GOT3 (cell line): ENCODE measurements at places on chromosomes 7 and 10.

DNA sequence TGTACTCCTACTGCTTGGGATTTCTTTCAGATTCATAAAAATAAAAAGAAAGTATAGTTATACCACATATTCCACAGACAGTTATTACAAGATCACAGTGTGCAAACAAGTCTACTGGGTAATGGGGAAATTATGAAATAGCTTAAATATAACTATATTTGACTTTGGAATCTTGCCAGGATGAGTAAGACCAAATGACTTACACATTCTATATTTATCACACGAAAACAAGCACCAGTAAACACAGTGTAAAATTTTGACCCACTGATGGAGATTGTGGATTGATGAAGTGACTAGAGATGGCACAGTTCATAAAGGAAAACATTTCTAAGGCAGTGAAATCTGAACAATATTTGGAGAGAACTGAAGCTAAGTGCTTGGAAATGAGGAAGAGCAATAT, 339.7 kb downstream of the THSD7A start:
- no peak for DNase-seq

DNA sequence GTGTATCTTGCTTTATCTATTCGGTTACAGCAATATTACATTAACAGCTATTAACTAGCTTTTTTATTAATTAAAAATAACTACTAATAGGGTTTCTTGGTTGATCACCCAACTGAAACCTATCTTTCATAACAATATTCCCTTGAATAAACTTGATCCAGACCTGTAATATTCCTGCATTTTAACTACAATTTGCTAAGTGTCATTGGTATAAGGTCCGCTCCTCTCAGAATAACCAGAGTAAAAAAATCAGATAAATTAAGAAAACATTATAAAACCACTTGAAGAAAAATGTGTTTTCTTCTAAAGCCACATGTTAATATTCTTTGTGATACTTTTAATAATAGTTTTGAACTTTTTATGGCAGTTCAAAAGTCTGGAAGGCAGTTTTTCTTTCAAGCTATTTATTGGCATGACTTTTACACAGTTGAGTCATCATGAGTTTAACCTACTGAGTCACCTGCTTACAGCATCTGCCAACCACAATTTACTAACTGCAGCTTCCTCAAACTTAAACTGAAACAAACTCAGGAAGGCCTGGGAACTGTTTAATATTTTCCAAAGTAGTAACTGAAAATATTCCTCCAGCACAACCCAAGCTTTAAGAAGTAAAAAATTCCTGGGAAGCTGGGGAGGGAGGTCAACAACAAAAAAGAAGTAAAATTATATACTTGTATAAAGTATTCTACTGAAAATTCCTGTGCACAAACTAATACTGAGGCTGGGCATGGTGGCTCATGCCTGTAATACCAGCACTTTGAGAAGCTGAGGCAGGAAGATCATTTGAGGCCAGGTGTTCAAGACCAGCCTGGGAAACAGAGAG, 103.2 kb downstream of the NRBF2 start:
- no peak for DNase-seq

DNA sequence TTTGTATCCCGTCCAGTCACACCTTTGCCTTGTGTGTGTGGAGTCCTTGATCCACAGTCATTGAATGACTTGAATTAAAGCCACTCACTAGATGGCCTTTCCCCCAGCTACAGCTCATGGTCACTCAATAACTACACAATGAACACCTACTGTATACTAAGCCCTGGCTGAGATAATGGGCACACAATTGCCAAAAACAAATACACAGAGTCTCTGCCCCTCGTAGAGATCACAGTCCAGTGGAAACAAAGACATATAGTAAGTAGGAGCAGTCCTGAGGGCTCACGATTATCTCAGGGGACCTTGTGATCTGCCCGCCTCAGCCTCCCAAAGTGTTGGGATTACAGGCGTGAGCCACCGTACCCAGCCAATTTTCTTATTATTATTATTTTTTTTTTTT, 22.1 kb upstream of the DDIT4 start:
- DNase-seq, result no peak

DNA sequence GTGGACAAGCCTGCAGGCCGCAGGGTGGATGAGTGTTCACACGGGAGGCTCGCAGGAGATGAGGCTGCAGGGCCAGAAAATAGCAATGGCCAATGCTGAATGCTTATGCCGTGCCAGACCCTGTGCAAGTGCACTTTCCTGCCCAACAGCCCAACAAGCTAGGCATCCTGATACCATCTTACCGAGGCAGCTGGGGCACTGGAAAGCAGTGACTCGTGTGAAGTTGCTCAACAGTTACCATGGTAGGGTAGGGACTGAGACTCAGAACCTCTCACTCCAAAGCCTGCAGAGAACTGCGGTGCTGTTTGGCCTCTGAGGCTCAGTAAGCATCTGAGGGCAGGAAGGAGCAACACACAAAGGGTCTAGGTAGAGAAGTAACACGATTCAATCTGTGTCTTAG, 43.7 kb downstream of the JAZF1 start:
- no peak for DNase-seq

DNA sequence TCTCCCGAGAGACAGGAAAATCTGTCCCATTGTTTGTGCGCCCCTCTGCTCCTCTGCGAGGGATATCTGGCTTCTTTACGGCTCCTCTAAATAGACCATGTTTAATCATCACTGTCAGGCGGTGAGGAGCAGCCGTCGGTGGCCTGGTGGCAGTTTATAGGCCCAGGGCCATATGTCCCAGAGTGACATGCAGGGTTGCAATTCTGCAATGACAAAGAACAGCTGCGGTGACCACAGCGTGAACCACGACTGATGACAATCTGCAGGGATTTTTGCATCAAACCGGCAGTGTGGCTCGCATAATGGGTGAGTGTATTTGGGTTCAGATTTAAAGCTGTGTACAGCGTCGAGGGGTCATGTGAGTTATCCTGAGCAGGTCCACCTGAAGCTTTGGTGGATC, 41.5 kb downstream of the GATA3 start:
- no peak for DNase-seq

GRCh38 chr10:32948451-32948850, 9.6 kb downstream of the ITGB1 start:
- no peak for DNase-seq

DNA sequence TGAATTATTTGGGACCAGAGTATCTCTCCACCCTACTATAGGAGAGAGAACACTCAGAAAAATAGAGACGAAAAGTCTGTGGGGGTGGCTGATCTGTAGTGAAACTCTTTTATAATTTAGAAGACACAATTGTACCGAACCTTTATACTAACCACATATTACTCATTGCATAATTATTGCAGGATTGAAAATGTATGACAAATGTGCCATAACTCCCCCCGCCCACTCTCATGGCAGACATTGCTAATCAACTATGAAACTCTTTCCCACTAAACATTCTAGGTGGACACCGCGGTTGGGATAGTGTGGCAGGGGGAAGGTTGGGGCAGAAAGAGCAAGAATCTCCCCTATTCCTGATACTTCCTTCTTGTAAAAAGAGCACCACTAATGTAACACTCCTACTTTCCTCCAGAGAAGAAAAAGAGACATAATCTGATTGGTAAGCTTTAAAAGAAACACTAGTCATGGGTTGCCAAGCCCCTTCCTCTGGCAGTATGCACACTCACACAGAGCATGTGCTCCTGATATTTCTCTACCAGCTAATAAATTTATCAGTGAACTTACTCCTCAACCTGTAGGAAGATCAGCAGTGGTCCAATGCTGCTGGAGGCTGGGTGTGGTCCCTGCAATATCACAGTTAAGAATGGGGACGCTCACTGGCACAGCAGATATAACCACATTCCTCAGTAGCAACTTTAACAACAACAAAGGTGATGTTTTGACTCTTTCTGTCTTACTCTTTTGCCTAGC, 18.7 kb upstream of the ARID5B start:
- no peak for DNase-seq

- no peak for DNase-seq
These were observed 847 bp downstream of the BTAF1 start for GRCh38 chr10:91924212-91925021.

DNA sequence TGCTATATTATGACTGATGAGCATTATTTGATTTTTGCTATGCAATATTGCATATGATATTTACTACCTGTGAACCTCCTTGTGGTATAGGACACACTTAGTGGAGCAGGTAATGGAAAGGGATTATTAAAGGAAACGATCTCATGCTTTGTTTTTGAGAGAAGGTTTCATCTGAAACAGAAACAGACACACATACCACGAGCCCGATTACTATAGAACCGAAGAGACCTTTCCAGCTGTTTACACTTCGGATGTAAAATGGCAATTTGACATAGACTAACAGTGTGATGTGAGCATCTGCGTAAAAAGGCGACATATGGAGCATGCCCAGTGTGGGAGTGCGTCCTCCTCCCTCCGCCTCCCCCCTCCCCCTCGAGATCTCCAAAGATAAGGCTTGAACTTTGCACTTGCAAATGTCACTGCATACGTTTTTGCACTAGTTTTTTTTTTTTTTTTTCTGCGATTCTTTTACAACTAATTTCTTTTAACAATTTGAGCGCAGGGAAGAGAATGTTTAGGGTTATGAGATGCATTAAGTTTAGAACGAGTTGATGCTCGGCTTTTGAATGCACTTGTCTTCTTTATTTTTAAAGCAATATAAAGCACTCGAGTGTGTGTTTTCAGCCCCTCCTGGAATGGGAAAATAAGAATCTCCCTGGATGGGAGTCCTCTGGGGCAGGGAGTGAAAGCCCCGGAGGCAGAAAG, 251.0 kb downstream of the NSUN6 start:
- DNase-seq, result no peak

DNA sequence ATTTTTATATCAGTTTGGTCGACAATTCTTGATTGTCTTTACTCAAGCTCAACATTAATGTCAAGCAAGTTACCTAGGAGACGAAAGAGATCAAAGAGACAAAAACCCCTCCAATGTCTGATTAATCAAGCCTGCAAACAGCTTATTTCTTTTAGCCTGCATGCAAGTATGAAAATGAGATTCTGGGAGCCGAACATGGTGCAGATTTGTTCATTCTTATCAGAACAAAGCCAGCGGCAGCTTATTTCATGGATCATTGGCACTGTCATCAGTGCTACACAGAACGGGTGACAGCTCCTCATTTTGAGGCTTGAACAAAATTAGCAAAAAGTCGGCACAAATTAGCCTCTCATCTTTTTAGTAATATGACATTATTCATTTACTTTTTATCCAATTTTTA, 26.5 kb downstream of the FAM204A start:
- no peak for DNase-seq

DNA sequence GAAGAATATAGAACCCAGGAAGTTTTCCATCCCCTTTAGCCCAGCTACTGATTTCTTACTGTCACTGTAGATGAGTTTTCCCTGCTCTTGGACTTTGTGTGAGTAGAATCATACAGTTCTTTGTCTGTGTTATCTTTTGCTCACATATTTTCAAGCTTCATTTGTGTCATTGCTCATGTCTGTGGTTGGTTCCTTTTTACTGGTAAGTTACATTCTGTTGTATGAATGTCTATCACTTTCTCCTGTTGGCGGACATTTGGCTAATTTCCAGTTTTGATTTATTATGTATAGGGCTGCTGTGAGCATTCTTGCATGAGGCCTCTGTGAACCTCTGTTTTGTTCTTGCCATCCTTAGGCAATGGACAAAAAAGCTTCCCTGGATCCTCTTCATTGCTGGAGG, 5.3 kb downstream of the GLRX3 start:
- DNase-seq, result no peak

DNA sequence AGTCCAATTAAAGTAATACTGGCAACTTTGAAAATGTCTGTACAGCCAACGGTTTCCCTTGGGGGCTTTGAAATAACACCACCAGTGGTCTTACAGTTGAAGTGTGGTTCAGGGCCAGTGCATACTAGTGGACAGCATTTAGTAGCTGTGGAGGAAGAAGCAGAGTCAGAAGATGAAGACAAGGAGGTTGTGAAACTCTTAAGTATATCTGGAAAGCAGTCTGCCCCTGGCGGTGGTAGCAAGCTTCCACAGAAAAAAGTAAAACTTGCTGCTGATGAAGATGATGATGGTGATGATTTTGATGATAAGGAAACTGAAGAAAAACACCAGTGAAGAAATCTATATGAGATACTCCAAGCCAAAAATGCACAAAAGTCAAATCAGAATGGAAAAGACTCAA, 72.2 kb downstream of the ZNF783 start:
- no peak for DNase-seq

- DNase-seq, result no peak
These were observed 291.3 kb upstream of the ZMIZ1 start for GRCh38 chr10:78777466-78777865.

DNA sequence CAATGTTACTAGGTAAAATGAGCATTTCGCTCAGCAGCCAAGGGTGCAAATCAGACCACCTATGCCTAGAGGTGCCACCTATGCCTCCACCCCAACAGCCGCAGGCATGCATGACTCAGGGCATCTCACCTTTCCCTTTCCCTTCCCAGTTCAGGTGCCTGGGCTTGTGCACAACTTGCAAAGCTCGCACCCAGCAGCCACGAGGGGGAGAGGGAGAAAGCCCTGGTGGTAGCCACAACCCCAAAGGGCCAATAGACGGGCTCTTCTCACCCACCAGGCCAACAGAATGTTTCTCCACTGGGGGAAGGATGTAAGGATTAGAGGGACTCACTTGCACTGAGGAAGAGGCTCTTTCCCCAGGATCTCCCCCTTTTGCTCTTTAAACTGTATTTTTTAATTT, 462.3 kb upstream of the PCDH15 start:
- no peak for DNase-seq

DNA sequence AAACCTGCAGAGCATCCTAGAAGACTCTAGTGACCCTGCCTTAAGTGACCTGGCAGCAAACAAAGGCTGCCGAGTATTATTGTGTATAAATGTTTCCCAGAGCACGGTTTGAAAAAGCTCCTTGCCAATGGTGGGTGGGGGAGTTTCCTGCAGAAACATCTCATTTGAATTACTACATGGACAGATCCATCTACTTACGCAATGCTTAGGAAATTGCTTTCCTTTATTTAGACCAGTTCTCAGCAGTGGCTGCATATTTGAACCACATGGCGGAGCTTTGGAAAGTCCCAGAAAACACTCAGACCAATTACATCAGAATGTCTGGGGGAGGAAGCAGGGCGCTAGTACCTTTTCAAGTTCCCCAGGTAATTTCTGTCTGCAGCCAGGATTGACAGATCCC, 560.9 kb downstream of the SDK1 start:
- DNase-seq, result no peak

GRCh38 chr7:51160990-51161615, 155.5 kb downstream of the COBL start:
- peak; percentile 38 for DNase-seq

- no peak for DNase-seq
These were observed 81.9 kb upstream of the SMIM30 start for GRCh38 chr7:113200281-113200680.

DNA sequence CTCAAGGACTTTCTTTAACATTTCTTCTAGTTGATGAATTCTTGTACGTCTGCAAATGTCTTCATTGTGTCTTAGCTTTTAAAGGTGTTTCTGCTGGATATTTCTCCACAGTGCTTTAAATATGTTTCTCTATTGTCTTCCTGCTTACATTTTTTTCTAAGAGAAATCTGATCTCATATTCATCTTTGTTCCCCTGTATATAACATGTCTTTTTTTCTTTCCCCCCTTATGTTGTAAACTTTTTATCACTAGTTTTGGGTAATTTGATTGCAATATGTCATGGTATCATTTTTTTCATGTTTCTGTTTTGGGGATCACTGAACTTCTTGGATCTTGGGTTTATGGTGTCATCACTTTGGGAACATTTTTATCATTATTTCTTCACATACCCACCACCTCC, 7.5 kb downstream of the RBAK start:
- DNase-seq, result no peak
